ENCODE measurements at places on chromosomes 3 and 15. TPM values are rescaled to one million over a fixed set of nuclear protein-coding genes. Genes with fewer than 3 reads are reported as not detected.

FRMD4B gene
- total RNA-seq = 12.8 TPM

SMCO1 gene
- total RNA-seq = not detected

PLD1 gene
- 15.2 TPM for total RNA-seq

TMEM266 gene
- total RNA-seq = not detected

ACVR2B gene
- 6.7 TPM for total RNA-seq

PRTG gene
- total RNA-seq = 0.23 TPM

DNA sequence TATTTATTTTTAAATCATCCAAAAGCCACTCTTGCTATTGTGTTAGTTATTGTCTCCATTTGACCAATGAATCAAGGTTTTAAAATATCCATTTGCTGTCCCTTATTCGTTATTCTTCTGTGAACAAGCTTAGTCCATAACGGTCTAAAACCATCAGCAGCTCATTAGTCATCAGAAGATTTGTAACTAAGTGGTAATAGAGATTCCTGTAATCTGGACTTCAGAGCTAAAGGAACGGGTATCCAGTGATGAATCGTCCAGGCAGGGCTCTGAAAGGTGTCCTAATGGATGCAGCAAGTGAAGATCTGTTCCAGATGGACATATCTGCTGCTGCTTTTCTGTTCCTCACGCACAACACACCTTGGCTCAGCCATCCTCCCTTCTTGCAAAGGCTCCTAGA, 362.7 kb upstream of the CFAP20DC start:
- DNase-seq = no peak

- DNase-seq = peak; percentile 66
These were observed 57.6 kb downstream of the ADAMTS17 start for GRCh38 chr15:100284191-100284590.

DNA sequence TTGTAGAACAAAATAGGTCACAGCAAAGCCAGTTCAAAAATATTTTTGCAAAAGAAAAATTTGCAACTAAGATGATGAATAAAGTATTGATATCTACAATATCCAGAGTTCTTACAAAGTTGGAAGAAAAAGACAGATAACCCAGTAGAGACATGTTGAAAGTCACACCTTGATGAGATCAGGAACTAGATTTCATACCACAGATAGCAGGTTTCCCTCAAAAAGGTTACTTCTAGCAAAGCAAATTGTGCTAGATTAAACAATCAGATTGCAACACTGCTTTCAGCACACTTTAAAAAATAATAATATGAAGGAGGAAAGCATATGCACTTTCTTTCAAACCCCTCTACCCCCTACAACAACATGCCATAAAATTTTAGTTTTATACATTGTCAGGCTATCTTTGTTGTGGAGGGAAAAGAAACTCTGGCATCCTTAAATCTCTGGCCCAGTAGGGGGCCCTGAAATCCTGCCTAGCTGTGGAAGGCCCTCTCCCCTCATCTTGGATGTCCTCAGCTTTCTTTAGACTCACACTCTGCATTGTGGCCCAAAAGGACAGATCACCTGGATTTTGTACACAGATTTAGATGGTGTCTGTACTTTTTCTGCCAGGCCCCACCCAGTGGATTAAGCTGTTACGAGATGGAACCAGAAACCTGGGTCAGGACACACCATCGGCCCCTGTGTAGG, 50.9 kb downstream of the CCR3 start:
- no peak for DNase-seq

Data from left lobe of liver (tissue), 2 donors.